NCI-H1417 (cell line): ENCODE measurements at places on chromosomes 6 and 20.

- no peak for DNase-seq
Observed at GRCh38 chr20:35297155-35297554, 4.9 kb upstream of the FAM83C start.

GRCh38 chr20:23103284-23104018, 17.3 kb upstream of the CD93 start:
- DNase-seq, result no peak

GRCh38 chr6:41917528-41917927, 3.4 kb downstream of the MED20 start:
- DNase-seq, result no peak

DNA sequence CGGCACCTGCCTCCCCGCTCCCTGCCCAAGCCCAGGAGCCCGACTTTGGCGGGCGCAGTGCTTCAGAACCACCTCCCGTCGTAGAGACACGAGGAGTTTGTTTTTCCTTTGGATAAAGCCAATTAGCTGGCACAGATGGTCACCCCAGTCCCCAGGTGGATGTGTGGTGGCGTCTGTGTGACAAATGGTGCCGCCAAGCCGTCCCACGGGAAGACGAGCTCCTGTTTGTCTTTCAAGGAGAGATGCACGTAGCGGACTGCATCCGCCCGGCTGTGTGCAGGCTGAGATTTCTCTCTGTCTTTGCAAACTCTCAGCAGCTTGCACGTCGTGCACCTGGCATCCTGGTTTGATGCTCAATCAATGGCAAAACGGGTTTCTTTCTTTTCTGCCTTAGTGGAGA, 16.1 kb upstream of the MRGBP start:
- peak; percentile 76 for DNase-seq

DNA sequence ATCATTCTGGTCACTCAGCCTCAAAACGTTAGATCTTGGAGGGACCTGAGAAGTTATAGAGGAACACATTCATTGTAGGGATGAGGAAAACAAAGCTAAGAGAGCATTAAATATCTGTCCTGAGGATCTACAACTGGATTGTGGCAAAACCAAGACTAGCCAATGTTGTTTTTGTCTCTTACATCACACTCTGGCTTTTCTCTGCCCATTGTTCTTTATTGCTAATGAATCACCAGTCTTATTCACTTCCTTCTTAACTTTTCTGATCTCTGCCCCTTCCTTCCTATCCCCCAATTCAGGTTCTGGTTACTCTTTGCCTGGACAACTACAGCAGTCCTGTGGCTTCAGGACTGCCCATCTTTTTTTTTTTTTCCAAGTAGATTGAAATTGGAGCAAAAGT, 57.0 kb upstream of the PREP start:
- no peak for DNase-seq

DNA sequence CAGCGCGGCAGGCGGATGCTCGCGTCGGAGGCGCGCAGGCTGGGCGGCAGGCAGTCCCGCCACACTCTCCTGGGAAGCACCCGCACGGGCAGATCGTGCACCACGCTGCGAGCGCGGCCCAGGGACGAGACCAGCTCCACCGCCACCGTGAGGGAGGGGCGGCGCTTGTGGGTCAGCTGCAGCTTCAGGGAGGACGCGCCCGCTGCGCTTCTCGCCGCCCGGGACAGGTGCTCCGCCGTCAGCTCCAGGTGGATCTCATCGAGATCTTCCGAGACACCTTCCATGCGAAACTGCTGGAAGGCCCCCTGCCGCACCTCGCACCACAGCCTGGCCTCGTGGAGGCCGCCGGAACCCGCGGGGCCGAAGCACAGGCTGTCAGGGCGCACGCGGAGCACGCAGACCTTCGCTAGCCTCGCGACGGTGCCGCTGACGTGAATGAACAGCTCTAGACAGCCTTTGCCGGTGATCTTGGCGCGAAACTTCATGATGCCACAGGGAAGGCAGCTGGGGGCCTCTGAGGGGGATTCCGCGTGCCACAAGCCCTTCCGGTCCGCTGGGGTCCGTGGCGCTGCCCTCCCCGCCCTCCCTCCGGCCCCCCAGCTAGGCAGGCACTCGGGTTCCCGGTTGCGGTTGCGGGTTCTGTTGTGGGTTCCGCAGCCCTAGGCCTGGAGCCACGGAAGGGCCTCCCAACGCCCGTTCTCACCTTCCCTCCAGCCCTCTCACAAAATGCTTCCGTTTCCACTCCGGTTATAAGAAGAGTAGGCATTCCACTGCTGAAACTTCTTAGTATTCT, at the start of gene HUS1B:
Gene HUS1B, minus strand, starts transcription at position 641 of the 793 bp plus-strand sequence. Its CDS starts 156 bp downstream, at position 485.
- no peak for DNase-seq

- DNase-seq, result no peak
Observed at GRCh38 chr20:50611128-50611810, 80.1 kb downstream of the RIPOR3 start.

DNA sequence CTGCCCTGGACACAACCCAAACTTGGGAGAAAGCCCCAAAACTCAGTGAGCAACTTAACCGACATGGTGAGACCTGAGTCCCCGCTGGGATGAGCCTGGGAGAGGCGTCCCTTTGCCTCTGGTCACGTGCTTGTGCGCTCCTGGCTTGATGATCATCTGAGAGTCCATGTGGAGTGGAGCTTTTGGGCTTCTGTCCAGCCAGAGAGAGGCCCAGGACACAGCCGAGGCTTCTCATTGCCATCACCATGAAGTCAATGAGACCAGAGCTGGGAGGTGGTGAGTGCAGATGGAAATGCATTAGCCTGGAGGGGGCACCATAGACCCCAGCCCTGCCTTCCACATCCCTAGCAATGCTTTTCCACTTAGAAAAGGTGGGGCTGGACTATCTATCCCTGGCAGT, 250.0 kb downstream of the SLC24A3 start:
- no peak for DNase-seq

- no peak for DNase-seq
Observed at GRCh38 chr6:169583886-169584541, 117.8 kb downstream of the WDR27 start.

- DNase-seq, result no peak
Observed at GRCh38 chr6:144298194-144298593, 13.1 kb downstream of the UTRN start.

DNA sequence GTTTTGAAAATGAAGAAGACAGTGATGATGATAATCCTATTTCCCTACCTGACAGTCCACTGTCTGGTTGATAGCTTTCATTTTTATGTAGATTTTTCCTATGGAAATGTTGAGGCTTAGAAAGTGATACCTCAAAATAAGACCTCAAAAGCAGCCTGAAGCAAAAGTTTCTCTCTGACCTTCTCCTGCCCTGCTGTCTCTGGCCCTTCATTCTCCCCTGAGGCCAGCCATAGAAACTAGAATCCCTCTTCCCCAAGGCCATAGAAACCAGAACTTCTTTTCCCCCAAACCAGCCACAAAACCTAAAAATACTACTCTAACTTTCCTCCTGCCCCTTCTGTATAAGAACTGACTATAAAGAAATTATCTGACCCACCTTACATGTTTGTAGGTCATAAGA, 52.6 kb upstream of the GCM1 start:
- no peak for DNase-seq

GRCh38 chr6:157531986-157532365, 151.0 kb downstream of the ZDHHC14 start:
- no peak for DNase-seq

DNA sequence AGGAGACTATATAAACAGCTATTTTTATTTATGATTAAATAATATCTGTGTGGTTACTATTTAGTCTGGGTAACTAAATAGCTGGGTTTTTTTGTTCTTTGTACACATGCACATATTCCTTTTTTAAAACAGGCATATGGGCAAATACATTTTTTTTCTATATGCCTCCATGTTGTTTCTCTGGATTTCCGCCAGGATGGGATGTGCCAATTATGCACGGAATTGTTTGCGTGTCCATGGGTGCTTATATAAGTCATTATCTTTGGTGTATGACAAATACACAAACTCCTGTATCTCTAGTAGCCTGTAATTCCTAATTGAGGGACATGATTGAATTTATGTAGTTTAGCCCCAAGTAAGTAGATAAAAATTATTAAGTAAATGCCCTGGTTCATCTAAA, 226.9 kb downstream of the BCKDHB start:
- peak; percentile 93 for DNase-seq

GRCh38 chr6:6191476-6191875, 129.0 kb downstream of the F13A1 start:
- no peak for DNase-seq

GRCh38 chr6:34236443-34237315, at the start of gene HMGA1:
Gene HMGA1, plus strand, starts transcription at chr6:34236873. Its CDS starts 3,908 bp downstream, at chr6:34240781.
- DNase-seq, result peak; percentile 91

DNA sequence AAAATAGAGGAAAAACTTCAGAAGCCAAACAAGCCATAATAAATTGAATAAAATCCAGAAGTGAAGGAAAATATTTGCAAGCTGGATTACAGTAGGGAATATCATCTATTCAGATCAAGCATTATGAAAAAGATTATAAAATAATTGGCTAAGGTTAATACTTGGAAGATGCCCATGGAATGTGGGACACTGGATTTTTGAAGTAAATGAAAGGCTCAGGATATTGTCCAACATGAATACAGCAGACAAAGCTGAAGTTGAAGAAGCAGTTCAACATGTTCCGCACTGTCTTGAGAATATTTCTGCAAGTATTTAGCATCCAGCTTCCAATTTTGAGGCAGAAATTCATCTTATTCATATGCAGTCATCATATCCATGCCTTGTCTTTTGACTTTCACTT, 1278.4 kb upstream of the GJE1 start:
- no peak for DNase-seq

- no peak for DNase-seq
Observed at GRCh38 chr20:45813006-45813340, 529 bp downstream of the UBE2C start.

DNA sequence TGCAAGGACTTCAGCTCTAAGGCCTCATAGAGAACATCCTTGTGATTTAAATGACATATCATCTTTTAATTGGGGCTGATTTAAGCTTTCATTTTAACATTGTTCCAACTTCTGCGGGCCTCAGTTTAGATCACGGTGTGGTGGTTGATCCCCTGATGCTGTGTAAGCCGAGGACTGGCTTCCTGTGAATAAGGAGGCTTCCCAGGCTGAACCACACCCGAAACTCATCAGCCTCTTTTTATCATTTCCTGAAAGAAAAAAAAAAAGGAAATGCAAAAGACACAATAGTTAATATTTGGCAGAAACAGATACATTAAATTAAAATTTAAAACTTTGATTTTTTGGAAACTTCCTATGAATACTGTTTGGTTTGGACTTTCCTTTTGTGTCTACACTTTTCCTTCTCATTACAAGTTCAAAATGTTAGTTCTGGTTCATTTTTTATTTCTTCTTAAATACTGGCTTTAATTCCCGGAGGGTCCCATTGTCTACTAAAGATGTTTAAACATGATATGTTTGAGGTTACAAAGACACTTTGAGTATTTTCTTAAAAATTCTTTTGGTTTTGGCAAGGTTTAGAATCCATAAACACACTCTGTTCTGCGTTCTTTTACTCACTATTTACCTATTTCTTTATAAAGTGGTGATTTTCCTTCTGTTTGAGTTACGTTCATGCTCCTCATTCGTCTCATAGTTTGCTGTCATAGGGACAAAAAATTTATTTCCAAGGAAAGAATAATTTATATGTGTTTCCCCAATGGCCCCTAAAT, 230.0 kb upstream of the SULF2 start:
- DNase-seq, result no peak
